ENCODE measurements at places on chromosomes 6 and 20. TPM values are rescaled to one million over a fixed set of nuclear protein-coding genes. Genes with fewer than 3 reads are reported as not detected.

Gene KIAA1755
- total RNA-seq, result 0.08 TPM

Gene HCK
- 0.98 TPM for total RNA-seq

Gene SLC17A2
- total RNA-seq, result not detected

Gene HLA-DOB
- 0.39 TPM for total RNA-seq

Gene SMIM26
- 54.6 TPM for total RNA-seq

Gene WFDC10B
- not detected for total RNA-seq

Gene PRSS16
- 4.7 TPM for total RNA-seq

Gene OOEP
- total RNA-seq, result 10.6 TPM

Gene CALHM4
- not detected for total RNA-seq

Gene HLA-DPB1
- total RNA-seq, result 0.64 TPM

Gene APOM
- total RNA-seq, result 1.8 TPM

Gene SIRPB1
- 0.72 TPM for total RNA-seq

Gene IRF4
- 0.72 TPM for total RNA-seq

Gene EPPIN
- not detected for total RNA-seq

Gene GATA5
- 53.2 TPM for total RNA-seq

Gene C4B
- total RNA-seq, result 8.8 TPM

Gene SLC2A10
- 1.6 TPM for total RNA-seq

Gene XRN2
- total RNA-seq, result 77.7 TPM

Gene LST1
- total RNA-seq, result not detected

Gene SNPH
- total RNA-seq, result 6.4 TPM

Gene OPN5
- not detected for total RNA-seq

Gene BANF2
- not detected for total RNA-seq

Gene CTAGE9
- total RNA-seq, result 0.15 TPM

Gene CST4
- total RNA-seq, result not detected

Gene SYCP2
- total RNA-seq, result 39.7 TPM

Gene FLRT3
- total RNA-seq, result 0.67 TPM

Gene MUC22
- total RNA-seq, result not detected

Gene GTSF1L
- not detected for total RNA-seq

Gene LINC00237
- not detected for total RNA-seq

Gene TLDC2
- total RNA-seq, result not detected

Gene ANKS1A
- 14.4 TPM for total RNA-seq

Gene RNF182
- 22.2 TPM for total RNA-seq

Gene SALL4
- 1.6 TPM for total RNA-seq

Gene MTFR2
- total RNA-seq, result 12.8 TPM
